ENCODE measurements at places on chromosomes 12 and 14.

- DNase-seq, result no peak
Observed at GRCh38 chr12:4289231-4289878, 15.8 kb downstream of the CCND2 start.

DNA sequence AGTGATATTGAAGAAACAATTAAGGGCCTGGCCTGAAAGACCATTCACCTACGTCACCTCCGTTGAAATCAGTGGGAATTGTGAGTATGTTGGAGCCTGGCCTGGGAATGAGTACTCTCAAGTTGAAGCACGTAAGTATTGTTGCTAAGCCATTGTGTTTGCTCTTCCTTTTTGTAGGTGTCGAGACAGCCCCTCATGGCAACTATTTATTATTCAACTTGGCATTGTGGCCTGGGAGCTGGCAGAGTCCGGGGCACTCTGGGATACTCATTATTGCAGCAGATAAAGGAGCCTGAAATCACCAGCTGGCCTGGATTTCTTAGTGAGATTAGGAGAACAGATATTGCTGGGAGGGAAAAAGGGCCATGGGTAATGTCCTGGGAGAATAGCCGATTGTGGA lies 147.4 kb downstream of the C12orf75 start:
- DNase-seq, result no peak

GRCh38 chr12:67524861-67525616 lies 123.5 kb upstream of the DYRK2 start:
- DNase-seq, result no peak

GRCh38 chr12:75870878-75871277 lies 160.7 kb downstream of the PHLDA1 start:
- no peak for DNase-seq

DNA sequence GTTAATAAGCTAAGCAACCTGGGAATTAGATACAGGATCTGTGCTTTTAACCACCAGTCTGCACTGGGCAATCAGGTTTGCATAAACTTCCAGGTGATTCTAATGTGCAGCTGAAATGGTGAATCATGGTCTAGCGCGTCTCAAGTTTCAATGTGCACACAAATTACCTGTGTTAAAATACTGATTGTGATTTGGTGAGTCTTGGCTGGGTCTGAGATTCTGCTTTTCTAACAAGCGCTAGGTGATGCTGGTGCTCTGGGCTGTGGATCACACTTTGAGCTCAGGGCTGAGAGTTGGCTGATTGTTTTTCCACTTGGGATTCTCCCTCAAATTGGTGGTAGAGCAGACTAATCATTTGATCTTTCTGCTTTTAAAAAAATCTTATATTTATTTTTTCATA lies 124.8 kb downstream of the C12orf75 start:
- no peak for DNase-seq

DNA sequence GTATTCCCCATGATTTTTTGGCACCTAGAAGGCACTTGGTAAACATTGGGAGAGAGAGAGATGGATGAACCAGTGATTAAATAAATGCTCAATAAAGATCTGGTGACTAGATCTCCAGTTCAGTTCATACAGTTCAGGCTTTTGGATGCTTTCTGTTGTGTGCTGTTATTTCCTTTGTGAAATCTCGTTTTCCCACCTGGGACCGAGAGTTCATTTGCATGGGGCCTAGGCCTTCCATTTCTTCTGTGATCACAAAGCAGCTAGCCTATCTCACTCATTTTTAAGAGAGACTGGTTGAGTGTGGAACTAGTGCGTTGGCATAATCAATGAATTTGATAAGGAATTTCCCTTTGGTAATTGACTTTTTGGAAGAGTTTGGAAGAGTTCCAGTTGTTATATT lies 104.0 kb downstream of the VRK1 start:
- no peak for DNase-seq

- DNase-seq, result no peak
Observed at GRCh38 chr12:51517800-51518199, 73.2 kb upstream of the SCN8A start.

- DNase-seq, result no peak
Observed at GRCh38 chr12:64687816-64688215, 71.4 kb downstream of the GNS start.

- no peak for DNase-seq
Observed at GRCh38 chr12:92445253-92446082, 257.3 kb upstream of the PLEKHG7 start.

DNA sequence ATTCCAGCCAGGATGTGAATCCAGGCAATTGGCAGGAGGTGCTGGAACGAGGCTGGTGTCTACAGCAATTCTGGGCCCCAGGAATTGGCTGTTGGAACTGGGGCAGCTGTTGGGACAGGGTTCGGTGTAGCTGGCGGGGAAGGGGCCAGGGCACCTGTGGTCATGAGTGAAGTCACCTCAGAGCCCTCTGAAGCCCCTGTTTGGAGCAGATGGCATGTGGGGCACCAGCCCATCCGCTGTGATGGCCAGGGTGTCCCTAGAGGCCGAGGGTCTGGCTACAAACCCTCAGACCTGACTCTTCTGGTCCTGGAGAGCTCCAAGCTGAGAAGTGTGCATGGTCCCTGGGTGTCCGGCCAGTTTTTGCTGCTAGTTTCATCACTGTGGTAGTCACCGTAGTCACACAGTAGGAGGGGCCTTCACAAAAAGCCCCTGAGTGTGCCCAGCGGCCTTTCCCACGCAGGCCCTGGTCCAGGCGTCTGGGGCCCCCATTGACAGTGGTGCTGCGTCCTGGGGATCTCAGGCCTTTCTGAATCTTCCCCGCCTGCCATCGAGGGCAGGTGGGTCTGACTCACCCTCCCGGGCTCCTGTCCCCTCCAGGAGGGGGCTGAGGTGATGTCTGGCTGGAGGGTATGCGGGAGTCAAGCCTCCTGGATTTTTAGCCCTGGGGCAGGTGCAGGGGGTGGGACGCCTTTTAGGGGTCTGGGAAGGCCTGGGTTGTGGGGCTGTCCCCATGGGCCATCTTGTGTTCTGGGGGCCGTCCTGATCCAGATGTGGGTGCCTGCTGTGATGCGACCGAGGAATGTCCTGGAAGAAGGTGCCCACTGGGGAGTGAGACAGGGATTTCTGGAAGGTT lies 368.0 kb downstream of the TMEM121 start:
- no peak for DNase-seq

GRCh38 chr12:75850721-75851462 lies 180.7 kb downstream of the PHLDA1 start:
- no peak for DNase-seq

DNA sequence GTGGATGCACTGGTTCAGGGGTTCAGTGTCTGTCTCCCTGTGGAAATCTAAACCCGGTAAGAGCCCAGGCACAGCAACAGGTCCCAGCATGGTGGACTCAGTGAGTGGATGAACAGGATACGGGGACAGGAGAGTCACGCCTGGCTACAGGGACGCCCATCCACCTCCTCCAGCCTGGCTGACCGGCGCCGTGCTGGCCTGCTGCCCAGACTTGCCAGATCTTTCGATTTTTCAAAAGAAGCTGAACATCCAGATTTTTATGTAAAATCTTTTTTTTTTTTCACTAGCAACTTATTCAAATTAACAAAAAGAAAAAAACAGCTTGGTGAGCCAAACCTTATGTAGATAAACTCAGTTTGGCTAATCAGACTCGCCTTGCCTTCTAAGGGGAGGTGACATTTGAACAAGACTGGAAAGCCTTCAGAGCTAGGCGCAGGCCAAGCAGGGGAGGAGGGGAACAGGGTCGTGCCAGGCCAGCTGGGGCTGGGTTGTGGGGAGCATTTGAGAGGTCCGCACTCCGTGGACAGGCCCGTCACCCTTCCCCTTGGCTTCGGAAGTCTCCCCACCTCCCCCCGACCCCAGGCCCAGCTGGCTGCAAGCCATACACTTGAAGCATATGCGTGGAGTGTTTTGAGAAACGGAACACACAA lies 87.8 kb upstream of the NCOR2 start:
- DNase-seq, result no peak

- no peak for DNase-seq
Observed at GRCh38 chr14:98896449-98896848, 375.5 kb downstream of the BCL11B start.

GRCh38 chr12:104975587-104976343 lies 10.4 kb upstream of the NOPCHAP1 start:
- DNase-seq, result no peak

DNA sequence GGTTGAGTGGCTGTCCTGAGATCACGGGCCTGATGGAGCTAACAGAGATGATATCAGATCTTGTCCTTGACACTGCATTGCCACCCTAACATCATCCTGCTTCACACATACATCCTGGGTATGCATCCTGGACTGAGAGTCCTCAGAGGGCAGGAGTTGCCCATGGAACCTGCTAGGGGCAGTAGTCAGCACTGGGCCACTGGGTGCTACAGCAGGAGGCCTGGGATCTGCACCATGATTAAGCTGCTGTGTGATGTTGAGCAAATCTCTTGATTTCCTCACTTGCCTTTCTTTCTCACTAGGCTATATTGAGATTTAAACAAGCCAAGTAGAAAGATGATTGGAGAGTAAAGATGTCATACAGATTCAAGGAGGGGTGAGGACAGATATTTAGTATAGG lies 22.1 kb upstream of the EIF4B start:
- DNase-seq, result no peak

DNA sequence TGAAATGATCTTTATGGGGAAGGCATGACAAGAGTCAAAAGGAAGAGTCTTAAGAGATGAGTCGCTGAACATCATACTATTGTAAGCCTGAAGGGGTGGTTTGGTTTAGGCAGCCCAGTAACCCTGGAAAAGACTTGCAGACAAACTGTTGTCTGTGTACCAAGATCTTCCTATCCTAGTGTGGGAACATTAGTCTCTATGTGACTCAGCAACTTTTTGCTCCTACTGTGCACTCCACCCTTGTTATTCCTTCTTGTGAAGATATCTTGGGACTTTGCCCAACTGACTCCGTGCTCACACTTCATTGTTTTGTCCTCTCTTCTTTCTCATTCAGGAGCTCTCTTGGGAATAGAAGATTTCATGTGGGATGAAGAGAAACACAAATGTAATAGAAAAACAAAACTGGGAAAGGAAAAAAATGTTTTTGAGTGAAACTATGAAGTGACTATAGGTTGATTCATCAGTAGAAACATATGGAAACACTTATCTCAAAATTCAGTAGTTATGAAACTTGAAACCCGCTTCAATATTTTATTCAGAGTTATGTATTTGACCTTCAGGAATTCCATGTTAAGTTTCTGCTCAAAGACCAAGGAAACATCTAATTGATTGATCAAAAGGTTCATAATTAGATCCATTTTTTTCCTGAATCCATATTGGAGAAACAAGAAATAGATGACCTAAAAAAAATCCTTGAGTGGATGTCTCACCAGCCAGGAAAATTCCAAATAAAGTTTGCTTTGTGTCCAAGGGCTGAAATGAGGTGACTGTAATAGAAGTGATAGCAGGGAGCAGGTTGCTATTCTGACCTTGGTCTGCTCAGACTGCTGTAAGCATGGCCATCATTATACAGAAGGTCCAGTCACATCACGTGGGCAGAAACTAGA lies 67.2 kb downstream of the BTG1 start:
- DNase-seq, result no peak

GRCh38 chr14:83355609-83356008 lies 1822.0 kb upstream of the SEL1L start:
- no peak for DNase-seq

DNA sequence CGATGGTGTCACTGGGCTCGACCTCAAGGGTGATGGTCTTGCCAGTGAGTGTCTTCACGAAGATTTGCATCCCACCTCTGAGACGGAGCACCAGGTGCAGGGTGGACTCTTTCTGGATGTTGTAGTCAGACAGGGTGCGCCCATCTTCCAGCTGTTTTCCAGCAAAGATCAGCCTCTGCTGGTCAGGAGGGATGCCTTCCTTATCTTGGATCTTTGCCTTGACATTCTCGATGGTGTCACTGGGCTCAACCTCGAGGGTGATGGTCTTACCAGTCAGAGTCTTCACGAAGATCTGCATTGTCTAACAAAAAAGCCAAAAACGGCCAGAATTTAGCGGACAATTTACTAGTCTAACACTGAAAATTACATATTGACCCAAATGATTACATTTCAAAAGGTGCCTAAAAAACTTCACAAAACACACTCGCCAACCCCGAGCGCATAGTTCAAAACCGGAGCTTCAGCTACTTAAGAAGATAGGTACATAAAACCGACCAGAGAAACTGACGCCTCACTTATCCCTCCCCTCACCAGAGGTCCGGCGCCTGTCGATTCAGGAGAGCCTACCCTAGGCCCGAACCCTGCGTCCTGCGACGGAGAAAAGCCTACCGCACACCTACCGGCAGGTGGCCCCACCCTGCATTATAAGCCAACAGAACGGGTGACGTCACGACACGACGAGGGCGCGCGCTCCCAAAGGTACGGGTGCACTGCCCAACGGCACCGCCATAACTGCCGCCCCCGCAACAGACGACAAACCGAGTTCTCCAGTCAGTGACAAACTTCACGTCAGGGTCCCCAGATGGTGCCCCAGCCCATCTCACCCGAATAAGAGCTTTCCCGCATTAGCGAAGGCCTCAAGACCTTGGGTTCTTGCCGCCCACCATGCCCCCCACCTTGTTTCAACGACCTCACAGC lies 717 bp downstream of the UBC start:
- peak; percentile 87 for DNase-seq

GRCh38 chr12:988646-989045 lies 2.4 kb upstream of the ERC1 start:
- DNase-seq, result no peak

- no peak for DNase-seq
Observed at GRCh38 chr12:110858848-110859247, 12.1 kb downstream of the CCDC63 start.

DNA sequence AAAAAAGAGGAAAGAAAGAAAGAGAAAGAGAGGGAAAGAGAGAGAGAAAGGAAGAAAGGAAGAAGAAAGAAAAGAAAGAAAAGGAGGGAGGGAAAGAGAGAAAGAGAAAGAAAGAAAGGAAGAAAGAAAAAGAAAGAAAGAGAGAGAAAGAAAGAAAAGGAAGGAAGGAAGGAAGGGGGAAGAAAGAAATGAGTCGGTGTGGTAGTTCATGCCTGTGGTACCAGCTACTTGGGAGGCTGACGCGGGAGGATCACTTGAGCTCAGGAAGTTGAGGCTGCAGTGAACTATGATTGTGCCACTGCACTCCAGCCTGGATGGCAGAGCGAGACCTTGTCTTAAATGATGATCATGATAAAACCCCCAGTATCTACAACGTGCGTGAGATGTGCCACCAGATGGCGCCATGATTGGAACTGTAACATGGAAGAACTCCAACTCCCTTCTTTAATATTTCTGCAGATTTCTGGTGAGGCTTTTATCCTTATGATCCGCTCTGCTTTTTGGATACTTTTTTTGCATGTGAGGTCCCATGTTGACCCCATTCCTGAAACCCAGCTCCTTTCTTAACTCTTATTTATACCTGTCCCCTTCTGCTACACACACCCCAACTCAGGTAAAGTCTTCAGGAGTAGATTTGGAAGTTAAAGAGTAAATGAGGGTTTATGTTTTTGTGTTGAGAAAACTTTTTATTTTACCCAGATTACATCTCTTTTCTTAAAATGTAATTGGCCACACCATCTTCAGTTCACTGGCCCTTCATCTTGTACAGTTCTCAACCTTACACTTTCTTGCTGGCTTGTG lies 25.6 kb downstream of the RNASE10 start:
- DNase-seq, result peak; percentile 59

GRCh38 chr14:22536853-22537338 lies 52.1 kb downstream of the DAD1 start:
- no peak for DNase-seq

- DNase-seq, result no peak
Observed at GRCh38 chr12:20024194-20024593, 344.1 kb upstream of the PDE3A start.

All from stimulated activated CD8-positive, alpha-beta memory T cell treated with anti-CD3 and anti-CD28 coated beads, Interleukin-4, amount 100 ng/mL, for 1 hour (primary cell).